ENCODE measurements at places on chromosomes 6 and 20. TPM values are rescaled to one million over a fixed set of nuclear protein-coding genes. Genes with fewer than 3 reads are reported as not detected.

The EFCAB8 gene
- 1.1 TPM for total RNA-seq

The TSHZ2 gene
- total RNA-seq, result not detected

The HLA-DQB1 gene
- 190 TPM for total RNA-seq

The MAPK13 gene
- total RNA-seq, result 59.3 TPM

GRCh38 chr20:35541783-35542662, at the start of gene ERGIC3:
Gene ERGIC3, plus strand, starts transcription at chr20:35542078. Its CDS starts 20 bp downstream, at chr20:35542098.
- DNase-seq, result peak; percentile 100

DNA sequence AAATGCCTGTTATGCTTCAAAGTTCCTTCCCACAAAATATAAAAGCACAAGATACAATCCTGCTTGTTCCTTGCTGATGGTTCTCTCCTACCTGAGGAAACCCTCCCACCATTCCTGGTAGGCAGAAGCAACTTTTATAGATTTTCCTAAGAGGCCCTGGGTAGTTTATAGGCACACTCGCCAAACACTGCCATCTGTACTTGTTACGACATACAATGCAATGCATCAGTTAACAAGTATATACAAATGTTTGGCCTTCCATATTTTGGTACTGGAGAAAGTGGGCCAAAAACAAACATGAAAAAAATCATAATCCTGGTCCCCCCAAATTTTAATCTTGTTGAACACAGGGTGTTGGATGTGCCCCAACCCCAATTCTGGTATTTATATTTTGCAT, 16.6 kb downstream of the MCM9 start:
- DNase-seq, result no peak

- no peak for DNase-seq
Observed at GRCh38 chr6:170297576-170298330, 6.9 kb upstream of the DLL1 start.

DNA sequence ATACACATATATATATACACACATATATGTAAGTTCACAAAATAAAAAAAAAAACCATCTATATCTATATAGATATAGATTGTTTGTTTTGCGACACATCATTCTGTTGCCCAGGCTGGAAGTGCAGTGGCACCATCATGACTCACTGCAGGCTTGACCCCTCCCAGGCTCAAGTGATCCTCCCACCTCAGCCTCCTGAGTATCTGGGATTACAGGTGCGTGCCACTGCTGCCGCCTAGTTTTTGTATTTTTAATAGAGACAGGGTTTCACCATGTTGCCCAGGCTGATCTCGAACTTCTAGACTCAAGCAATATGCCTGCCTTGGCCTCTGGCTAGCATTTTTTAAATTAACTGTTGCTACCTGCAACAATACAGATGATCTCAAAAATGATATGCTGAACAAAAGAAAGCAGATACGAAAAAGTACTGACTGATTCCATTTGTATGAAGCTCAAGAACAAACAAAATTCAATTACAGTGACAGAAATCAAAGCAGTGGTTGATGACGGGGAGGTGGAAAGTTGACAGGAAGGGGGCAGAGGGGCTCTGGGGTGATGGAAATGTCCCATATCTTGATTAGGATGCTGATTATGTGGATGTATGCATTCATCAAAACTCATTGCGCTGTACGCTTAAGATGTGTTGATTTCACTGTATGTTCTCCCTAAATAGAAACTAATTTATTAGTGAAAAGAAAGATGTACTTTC, 49.6 kb downstream of the ATXN1 start:
- DNase-seq, result peak; percentile 69

- DNase-seq, result no peak
Observed at GRCh38 chr6:56833127-56833791, 121.6 kb upstream of the BEND6 start.

- DNase-seq, result no peak
Observed at GRCh38 chr6:142900227-142900971, 44.6 kb downstream of the HIVEP2 start.

DNA sequence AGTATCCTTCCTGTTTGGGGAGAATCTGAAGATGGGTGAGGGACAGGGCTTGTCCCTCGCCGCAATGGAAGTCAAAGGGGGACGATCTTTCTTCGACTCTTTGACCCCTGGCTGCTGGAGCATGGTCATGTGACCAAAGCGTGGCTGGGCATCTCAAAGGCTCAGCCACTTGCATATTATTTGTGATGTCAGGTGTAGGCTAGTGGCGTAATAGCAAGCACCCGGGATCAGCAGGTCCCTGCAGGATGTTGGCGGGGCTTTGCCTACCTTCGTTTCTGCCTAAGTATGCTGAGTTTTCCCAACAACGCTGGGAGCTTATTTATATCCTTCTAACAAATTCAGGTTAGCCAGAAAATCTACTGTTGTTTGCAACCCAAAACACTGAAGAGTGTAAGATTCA, 50.3 kb upstream of the IL20RA start:
- no peak for DNase-seq

- no peak for DNase-seq
Observed at GRCh38 chr6:37149745-37150144, 20.2 kb upstream of the PIM1 start.

DNA sequence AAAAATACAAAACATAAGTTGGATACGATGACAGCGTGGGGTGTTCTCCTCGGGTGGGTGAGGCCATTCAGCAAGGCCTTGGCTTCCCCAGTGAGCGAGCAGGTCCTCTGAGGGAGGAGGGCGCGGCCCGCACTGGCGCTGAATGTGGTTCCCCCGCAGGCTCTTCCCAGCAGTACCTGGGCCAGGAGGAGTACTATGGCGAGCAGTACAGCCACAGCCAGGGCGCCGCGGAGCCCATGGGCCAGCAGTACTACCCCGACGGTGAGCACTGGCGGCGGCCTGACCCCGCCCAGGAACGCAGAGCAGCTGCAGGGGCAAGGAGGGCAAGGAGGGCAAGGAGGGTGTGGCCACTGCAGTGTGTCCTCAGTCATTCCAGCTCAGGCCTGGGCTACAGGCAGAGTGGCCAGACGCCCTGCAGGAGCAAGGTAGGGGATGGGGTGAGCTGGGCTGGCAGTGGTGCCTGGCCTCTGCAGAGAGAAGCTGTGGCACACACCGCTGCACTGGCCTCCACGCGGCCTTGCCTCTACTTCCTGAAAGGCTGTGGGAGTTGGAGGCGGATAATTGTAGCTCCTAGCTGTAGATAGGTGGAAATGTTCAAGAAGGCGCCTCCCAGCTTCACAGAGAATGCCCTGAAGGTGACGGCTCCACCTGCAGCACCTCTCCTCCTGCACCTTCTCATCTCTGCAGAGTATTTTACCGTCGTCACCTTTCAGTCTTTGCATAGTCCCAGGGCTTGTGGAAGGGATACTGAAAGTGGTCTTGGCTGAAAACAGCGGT, 18.7 kb upstream of the MTG2 start:
- no peak for DNase-seq

- no peak for DNase-seq
Observed at GRCh38 chr6:48086187-48086586, 24.8 kb downstream of the PTCHD4 start.

- no peak for DNase-seq
Observed at GRCh38 chr20:63857764-63858392, 3.4 kb upstream of the ABHD16B start.
